Activated naive CD8-positive, alpha-beta T cell treated with anti-CD3 and anti-CD28 coated beads for 36 hours (primary cell): ENCODE measurements at places on chromosomes 5 and 9.

DNA sequence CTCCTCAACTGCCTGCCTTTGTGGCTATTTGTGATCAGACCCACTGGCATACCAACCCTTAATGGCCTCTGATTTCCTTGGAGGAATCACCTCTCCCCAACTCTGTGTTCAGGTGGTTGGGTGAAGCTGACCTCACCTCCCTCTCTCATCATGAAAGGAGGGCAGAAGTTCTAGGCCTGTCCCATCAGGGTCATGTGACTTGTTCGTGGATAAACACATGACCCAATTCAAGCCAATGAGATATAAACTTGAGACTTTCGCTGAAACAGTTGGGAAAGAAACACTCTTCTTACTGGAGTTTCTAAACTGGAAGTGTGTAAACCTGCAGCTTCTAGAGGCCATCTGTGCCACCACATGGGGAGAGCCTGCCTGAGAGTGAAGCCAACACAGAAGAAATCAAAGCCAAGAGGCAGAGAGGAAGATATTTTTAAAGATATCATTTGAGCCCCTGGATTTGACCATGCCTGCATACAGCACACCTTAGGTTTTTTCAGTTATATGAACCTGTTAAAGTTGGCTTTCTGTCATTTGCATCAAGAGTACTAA lies 5.8 kb downstream of the GABBR2 start:
- no peak for DNase-seq

- DNase-seq: no peak
Measured at GRCh38 chr9:132894346-132894745, 15.6 kb downstream of the SPACA9 start.

DNA sequence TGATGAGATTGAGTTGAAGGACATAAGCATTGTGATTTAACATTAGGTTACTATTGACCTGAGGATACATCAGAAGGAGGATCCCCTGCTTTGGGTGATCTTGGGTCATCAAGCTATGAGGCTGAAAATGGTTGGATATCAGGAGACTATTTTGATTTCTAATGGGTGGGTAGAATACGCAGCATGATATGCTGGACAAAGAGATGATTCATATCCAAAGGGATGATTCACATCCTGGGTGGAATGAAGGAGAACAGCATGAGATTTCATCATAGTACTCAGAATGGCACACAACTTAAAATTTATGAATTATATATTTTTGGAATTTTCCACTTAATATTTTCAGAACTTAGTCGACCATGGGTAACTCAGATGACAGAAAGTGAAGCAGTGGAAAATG lies 1759.5 kb upstream of the C9orf72 start:
- no peak for DNase-seq

GRCh38 chr5:138722544-138723177 lies 30.6 kb upstream of the CTNNA1 start:
- no peak for DNase-seq

GRCh38 chr5:160491438-160491837 lies 69.8 kb downstream of the PTTG1 start:
- DNase-seq: no peak

- no peak for DNase-seq
Measured at GRCh38 chr5:16740066-16740810, 123.4 kb upstream of the RETREG1 start.

- DNase-seq: no peak
Measured at GRCh38 chr9:118961857-118962256, 407.4 kb downstream of the BRINP1 start.

DNA sequence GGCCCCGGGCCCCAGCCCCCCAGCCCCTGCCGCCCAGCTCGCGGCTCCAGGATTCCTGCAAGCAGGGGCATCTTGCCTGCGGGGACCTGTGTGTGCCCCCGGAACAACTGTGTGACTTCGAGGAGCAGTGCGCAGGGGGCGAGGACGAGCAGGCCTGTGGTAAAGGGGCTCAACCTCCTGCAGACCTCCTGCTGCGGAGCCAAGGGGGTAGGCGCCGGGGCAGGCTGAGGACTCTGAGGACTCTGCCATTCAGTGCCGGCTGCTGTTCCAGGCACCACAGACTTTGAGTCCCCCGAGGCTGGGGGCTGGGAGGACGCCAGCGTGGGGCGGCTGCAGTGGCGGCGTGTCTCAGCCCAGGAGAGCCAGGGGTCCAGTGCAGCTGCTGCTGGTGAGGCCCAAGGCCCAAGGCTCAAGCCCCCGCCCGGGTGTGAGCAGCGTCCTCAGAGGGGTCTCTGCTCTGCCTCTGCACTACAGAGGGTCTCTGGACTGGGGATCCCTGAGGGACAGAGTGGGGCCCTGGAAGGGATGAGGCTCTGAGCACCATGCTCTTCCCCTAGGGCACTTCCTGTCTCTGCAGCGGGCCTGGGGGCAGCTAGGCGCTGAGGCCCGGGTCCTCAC lies 3.4 kb downstream of the MAMDC4 start:
- DNase-seq: no peak

DNA sequence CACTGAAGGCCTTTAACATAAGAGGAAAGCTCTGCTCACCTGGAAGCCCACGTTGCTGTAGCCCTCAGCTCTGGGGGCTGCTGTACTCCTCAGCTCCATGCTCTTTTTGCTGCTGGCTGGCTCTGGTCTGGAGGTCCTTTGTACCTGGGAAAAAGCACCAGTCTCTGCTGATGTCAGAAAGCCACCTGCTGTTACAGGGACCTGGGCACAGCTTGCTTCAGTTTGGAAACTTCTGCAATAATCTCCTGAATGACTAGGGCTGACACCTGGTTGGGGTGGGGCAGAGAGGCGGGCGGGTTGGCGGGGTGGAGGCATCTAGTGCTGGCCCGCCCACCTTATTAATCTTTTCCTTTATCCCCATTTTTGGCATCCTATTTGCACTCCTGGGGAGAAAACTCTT lies at the start of gene SLC28A3:
Gene SLC28A3 (minus strand): TSS at position 224 of the 400 bp plus-strand sequence. CDS start 125 bp downstream, at position 99.
- no peak for DNase-seq

DNA sequence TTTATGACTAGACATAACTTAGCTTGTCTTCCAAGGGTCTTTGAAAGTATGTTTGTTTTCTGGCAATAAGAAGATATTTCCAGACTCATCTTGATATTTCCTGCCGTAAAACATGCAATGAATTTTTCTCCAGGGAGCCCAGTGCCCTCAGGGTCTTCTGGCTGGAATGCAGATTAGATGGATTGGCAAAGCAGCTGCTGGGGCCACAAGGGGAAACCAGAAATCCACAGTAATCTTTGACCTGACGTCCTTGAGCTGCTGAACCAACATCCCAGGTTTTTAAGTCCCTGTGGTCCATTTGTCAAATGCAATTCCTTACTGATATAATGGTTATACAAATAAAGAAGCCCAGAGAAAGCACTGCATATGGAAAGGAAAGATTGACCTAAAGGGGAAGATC lies 93.0 kb downstream of the THBS4 start:
- DNase-seq: no peak

GRCh38 chr5:139368613-139369012 lies 14.5 kb downstream of the SLC23A1 start:
- DNase-seq: no peak

- DNase-seq: no peak
Measured at GRCh38 chr9:38713426-38713825, 6.5 kb downstream of the FAM240B start.

DNA sequence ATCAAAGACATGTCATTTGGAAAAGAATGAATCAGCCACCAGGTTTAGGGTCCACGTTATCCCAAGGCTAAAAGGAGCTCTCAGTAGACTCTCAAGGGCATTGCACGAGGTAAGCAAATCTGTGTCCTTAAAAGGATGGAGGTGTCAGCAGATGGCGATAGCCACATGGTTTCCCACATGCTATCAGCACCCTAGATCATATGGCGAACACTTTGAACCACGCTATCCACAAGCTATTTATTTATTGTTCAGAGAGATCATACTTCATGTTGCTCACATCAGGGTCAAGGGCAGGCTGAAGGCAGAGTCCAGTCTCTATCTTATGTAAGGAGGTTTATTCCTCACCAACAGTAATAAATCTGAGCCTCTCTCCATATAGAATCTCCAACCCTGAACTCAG lies 43.7 kb downstream of the CDH6 start:
- no peak for DNase-seq

DNA sequence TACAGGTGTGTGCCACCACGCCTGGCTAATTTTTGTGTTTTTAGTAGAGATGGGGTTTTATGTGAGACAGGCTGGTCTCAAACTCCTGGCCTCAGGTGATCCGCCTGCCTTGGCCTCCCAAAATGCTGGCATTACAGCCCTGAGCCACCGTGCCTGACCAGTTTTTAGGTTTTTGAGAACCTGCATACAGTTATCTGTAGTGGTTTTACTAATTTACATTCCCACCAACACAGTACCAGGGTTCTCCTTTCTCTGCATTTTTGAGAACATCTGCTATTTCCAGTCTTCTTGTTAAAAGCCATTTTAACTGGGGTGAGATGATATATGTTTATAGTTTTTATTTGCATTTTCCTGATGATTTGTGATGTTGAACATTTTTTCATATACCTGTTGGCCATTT lies 12.8 kb downstream of the DMXL1 start:
- no peak for DNase-seq

- DNase-seq: no peak
Measured at GRCh38 chr9:81416476-81417298, 272.7 kb downstream of the TLE1 start.

DNA sequence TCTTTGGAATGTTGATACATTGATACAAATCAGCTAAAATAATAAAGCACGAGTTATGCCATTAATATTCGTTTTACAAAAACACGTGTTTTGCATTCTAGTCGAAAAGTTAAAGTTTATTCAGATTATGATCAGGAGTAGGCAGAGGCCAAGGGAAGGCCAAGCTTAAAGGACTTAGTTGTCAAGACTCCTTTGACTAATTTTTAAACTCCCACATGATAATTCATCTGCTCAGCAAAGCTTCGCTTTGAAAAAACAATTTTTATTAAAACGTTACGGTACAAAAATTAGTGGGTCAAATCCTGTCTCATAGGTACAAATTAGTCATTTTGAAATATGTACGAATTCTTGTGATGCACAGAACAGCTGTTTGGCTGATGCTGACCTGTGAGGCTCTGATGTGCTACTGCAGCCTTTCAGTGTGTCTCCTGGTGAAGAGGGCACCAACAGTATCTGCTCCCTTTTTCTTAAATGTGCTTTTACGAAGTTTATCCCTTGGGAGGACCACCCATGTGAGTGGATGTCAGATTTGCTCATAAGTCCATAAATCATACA lies 23.0 kb upstream of the NR3C1 start:
- DNase-seq: no peak

DNA sequence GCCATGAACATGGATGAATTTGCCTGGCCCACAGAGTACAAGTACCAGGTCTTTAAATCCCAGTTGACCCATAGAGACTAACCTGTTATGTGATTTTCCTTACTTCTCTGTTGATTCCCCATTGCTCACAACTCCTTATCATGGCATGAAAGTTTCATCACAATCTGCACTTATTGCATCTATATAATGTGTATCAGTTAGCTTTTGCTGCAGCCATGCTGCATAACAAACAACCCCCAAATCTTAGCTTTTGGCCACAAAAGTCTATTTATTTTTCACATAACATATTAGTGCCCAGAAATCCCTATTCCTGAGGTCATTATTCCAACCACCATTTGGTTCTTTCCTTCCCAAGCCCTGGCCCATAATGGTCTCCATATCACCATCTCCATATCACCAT lies 3.7 kb downstream of the GGTA1 start:
- no peak for DNase-seq

DNA sequence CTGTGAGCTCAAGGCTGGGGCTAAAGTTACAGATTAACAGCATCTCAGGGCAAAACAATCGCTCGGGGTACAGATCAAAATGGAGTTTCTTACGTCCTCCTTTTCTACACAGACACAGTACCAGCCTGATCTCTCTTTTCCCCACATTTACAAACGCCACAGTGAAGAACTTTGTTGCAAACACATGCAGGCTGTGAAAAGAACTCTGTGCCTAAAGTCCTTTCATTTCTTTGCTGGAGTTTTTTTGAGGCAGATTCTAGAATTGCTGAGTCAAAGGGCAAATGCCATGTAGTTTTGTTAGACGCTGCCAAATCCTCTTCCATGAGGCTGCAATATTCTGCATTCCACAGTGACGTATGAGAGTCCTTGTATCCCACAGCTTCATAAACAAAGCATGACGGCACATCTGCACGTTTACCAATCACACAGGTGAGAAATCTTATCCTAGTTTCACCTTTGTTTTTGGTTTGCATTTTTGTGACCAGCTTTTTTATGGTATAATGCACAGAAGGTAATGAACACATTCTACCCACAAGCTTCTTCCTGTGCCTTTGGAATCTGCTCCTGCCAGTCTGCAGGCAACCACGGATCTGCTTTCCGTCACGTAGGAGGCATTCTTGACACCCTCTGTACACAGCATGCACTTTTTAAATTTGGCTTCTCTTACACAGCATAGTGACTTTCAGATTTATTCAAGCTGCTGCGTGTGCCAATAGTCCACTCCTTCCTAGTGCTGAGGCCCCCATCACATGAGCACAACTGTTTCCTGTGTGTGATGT lies 44.6 kb upstream of the LPCAT1 start:
- DNase-seq: no peak

DNA sequence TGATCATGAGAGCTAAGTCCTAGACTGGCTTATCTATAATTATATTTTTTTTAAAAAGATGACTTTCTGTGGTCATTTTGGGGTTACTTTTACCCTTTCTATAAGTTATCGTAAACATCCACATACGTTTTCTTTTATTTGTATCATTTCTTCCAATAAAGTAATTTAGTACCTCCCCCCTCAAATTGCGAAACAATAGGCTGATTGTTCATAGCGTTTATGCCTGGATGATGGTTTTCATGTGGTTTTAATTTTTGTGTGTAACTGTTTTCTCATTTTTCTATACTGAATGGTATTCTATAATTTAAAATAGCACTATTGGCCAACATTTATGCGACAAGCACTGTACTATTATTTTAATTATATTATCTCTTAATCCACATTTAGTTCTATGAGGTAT lies 44.5 kb downstream of the SMC5 start:
- no peak for DNase-seq

- no peak for DNase-seq
Measured at GRCh38 chr5:165400086-165400485, 1894.7 kb downstream of the MAT2B start.

- DNase-seq: no peak
Measured at GRCh38 chr9:36812556-36812955, 221.5 kb downstream of the PAX5 start.

GRCh38 chr9:81073821-81074220 lies 615.5 kb downstream of the TLE1 start:
- DNase-seq: no peak

GRCh38 chr9:8364026-8364752 lies 564.6 kb upstream of the DMAC1 start:
- DNase-seq: no peak

GRCh38 chr9:88950341-88951154 lies 40.7 kb upstream of the S1PR3 start:
- DNase-seq: no peak

GRCh38 chr5:176644878-176645670 lies 2.2 kb upstream of the TSPAN17 start:
- DNase-seq: no peak

GRCh38 chr9:107883496-107884124 lies 394.0 kb upstream of the KLF4 start:
- no peak for DNase-seq
